Lower leg skin (tissue), 4 donors: ENCODE measurements at places on chromosomes 1 and 21.

- DNase-seq = no peak
Measured at GRCh38 chr1:201167041-201167991, 13.0 kb upstream of the TMEM9 start.

DNA sequence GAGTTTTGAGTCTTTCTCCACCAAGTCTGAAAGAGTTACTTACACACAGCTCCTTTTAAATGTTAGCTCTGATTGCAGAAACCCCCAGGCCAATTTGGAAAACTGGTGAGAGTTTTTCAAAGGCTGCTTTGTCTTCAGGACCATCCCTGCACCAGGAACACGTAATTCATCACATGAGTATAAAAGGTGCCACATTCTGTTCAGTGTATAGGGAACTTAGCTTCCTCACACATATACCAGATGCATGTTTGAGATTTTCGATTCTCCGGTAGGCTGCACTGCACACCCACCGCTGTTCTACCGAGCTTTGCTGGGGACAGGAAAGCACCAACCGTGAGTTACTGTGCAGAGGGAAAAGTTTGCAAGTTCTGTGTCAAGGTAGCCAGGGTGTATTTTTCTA is 28.3 kb upstream of the KCNK2 start:
- no peak for DNase-seq

DNA sequence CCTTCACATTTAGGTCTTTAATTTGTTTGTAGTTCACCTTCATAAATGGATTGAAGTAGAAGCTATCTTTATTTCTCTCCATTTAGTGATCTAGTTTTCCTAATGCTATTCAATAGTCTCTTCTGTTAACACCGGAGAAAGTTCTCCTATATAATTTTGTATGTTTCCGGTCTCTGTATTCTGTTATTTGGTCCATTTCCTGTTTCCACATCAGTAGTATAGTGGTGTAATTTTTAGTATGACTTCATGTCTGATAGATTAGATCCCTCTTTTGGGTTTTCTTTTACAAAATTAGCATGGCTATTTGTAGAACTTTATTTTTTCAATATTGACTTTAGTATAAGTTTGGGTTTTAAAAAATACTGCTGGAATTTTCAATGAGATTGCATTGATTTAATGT is 41.6 kb upstream of the PKP1 start:
- DNase-seq = no peak

GRCh38 chr1:197715806-197716205 is 59.5 kb downstream of the DENND1B start:
- no peak for DNase-seq

DNA sequence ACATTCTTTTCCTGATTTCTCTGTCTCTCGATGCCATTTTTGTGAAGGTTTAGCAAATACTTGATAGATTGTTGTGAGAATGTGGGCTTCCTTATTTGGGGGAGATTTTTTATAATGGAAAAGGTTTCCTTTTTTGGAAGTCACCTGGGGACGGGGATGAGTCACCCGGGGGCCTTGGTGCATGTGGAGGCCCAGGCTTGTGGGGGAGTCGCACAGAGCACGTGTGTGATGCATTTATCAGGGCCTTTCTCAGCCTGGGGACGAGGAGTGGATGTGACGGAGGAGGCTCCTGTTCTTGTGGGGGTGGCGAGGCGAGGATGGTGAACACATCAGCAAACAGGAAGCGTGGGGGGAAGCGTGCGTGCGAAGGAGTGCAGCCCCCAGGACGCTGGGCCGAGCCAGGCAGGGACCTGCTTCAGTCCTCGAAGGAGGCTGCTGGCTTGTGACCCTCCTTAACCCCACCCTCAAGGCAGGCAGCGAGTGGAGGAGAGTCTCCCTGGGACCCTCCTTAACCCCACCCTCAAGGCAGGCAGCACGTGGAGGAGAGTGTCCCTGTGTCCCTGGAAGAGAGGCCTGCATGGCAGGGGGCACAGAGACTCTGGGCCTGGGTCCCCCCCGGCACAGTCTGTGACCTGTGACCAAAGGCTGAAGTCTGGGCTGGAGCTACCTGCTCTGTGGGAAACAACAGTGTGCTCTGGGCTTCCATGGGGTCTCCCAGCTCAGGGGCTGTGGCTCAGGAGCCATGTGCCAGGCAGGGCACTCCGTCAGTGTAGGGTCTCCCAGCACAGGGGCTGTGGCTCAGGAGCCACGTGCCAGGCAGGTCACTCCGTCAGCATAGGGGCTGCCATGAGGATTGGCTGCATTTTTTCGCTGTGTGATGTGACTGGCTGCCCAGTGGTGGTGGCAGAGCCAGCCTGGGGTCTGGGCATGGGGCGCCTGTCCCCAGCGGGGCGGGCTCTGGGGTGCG is 57.2 kb downstream of the AGPAT3 start:
- no peak for DNase-seq

GRCh38 chr1:111735321-111735720 is 3.9 kb downstream of the INKA2 start:
- no peak for DNase-seq

DNA sequence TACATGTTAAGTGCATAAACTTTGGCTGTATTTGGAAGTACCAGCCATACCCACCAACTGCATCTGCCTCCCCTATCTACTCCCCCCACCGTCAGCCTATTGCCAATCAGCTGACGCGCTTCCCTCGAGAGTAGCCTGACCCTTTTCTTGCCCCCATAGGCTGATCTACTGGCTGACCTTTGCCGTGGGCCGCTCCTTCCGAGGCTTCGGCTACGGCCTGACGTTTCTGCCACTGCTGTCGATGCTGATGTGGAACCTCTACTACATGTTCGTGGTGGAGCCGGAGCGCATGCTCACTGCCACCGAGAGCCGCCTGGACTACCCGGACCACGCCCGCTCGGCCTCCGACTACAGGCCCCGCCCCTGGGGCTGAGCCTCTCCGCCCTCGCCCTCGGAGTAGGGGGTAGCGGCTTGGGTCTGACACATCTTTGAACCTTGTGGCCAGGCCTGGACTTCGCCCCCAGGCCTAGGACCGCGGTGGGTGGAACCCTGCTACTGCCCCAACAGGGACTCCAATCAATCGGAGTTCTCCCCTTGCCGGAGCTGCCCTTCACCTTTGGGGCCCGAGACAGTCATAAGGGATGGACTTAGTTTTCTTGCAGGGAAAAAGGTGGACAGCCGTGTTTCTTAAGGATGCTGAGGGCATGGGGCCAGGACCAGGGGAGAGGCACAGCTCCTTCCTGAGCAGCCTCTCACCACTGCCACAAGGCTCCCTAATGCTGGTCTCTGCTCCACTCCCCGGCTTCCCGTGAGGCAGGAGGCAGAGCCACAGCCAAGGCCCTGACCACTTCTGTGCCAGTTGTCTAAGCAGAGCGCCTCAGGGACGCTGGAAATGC is 4.0 kb downstream of the GLMP start:
- peak; percentile 97 for DNase-seq

DNA sequence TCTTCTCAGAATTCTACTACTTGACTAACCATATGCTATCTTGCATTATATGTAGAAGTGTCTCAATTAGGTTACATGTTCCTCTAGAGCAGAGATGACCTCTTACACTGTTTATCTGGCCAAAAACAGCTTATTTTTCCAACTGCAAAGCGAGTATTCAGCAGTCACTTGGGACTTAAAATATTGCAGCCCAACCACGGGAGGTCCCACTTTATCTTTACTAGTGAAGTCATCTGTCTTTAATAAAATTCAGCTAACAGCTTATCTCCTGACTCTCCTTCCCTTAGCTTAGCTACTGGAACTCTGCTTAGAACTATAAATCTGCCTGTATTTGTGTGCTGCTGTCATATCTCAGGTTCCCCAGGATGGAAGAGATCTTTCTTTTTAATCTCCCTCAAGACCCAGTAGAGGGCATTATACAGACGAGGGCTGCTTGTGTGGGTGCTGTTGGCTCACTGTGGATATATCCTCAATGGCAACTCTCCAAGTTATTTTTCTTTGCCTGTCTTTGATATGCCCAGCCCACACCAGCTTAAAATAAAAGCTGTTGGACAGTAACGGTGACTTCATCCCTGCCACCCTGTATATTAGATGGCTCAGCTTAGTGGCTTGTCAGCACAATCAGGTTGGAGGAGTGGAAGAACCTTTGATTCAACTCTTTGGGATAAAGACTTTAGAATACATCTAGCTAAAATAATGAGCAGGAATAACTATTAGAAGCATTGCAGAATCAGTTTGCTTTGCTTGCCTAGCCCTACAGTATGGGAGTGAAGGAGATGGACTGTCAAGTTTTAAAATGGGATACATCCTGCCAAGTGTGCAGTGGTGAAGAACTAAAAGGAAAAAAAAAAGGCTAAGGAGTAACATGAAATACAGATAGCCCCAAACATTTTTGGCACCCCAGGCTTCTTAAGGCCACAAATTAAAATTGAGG is 9.6 kb downstream of the ENSA start:
- no peak for DNase-seq

GRCh38 chr1:84598846-84599741 is 24.9 kb upstream of the CTBS start:
- no peak for DNase-seq

- no peak for DNase-seq
Measured at GRCh38 chr1:248816042-248816851, 9.5 kb downstream of the SH3BP5L start.

- no peak for DNase-seq
Measured at GRCh38 chr1:218620956-218621355, 275.8 kb downstream of the TGFB2 start.

DNA sequence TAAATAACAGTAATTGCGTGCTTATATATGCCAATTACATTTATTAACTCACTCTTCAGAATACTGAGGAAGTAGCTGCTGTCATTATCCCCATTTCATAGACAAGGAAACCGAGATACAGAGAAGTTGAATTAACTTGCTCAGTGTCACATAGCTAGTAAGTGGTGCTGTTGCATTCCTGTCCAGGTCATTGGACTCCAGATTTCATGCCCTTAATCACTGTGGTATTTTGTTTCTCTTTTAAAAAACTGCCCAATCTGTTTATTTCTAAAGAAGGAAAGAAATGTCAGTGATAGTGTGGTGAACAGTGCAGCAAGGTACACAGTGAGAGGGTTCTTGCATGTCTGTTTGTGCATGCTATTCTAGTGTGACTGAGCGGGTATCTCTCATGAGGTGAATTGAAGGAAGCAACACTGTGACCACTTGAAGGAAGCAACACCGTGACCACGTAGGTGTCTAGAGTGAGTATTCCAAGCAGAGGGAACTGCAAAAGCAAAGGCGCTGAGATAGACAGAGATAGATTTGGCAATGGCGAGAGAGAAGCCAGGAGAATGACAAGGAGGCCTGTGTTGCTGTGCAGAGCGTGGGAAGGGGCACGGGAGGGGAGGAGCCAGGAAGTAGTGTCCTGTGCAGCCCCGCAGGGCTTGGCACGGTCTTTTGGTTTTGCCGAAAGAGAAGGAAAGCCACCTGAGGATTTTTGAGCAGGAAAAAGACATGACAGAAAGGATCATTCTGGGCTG is 95.9 kb downstream of the CAMTA1 start:
- DNase-seq = no peak

GRCh38 chr1:6171548-6172124 is 8.5 kb downstream of the CHD5 start:
- DNase-seq = no peak
